Activated T-helper 1 cell treated with anti-CD3 and anti-CD28 coated beads, Interleukin-2, amount 50 U/mL, for 16 hours (primary cell): ENCODE measurements at places on chromosomes 13 and 19.
A peak's percentile ranks its signal among the peaks of the same experiment; 100 is the strongest.

DNA sequence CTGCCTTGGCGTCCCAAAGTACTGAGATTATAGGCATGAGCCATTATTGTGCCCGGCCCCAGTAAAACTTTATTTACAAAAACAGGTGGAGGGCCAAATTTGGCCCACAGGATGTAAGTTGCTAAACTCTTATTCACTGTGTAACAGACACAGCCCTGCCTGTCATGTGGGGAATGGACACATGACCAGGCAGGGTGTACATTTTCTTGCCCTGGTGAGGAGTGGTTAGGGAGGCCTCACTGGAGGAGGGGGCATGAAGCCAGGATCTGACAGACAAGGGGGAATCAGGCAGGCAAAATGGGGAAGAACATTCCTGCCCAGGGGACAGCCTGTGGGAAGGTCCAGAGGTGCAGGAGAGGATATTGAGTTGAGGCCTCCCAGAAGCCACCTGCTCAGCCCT is 7.4 kb upstream of the PGLS start:
- no peak for DNase-seq

- DNase-seq, result no peak
These were observed 89.0 kb upstream of the CLDN10 start for GRCh38 chr13:95463531-95463930.

- no peak for DNase-seq
These were observed 11.3 kb downstream of the MAST3 start for GRCh38 chr19:18108897-18109296.

GRCh38 chr13:44876782-44877324 is 112.4 kb downstream of the NUFIP1 start:
- DNase-seq, result no peak

DNA sequence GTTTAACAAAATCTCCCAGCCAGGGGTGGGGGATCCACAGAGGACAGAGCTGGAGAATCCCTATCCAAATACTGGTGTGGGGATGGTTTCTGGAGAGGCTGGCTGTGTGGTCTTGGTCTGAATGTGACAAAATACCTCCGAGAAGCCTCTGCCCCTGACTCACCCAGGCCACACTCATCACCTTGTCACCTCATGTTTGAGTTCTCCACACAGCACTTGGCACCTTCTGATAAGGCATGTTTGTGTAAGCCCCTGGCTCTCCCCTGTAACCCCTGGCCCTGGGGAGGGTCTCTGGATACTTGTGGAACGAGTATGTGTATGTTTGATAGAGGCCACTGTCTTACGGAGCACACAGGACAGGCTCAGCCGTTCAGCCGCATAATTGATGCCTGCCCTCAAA is 14.7 kb downstream of the TECR start:
- DNase-seq, result no peak

GRCh38 chr13:28093881-28094280 is 6.5 kb downstream of the FLT3 start:
- no peak for DNase-seq

DNA sequence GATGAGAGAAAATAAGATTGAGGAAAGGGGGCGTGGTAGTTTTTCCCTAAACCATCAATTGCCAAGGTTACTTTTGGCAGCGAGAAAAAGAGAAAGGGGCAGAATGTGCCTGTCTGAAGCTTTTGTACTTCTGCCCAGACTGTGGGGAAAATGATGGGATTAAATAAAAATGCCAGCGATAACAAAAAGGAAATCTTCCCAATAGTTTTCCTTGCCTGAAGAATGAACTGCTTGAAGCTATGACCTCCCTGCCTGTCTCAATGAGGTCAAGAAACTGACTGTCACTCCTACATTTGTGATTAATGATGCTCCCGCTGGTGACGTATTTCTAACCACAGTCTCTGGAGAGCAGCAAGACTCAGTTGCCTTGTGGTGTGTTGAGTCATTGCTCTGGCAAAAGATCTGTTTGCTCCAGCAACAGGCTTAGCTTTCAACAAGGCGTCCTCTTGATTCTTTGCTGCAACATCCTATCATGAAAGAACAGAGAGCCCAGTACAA is 1051.5 kb downstream of the DIAPH3 start:
- DNase-seq, result no peak

GRCh38 chr19:7516878-7517277 is 975 bp downstream of the ZNF358 start:
- no peak for DNase-seq

GRCh38 chr19:54107876-54108490 is 5.3 kb downstream of the NDUFA3 start:
- DNase-seq, result no peak

- DNase-seq, result no peak
These were observed 214.2 kb downstream of the FGF9 start for GRCh38 chr13:21884965-21885567.

- no peak for DNase-seq
These were observed 3.0 kb downstream of the KLF12 start for GRCh38 chr13:74131227-74131626.

- DNase-seq, result no peak
These were observed 184.7 kb downstream of the LACC1 start for GRCh38 chr13:44064357-44064756.

DNA sequence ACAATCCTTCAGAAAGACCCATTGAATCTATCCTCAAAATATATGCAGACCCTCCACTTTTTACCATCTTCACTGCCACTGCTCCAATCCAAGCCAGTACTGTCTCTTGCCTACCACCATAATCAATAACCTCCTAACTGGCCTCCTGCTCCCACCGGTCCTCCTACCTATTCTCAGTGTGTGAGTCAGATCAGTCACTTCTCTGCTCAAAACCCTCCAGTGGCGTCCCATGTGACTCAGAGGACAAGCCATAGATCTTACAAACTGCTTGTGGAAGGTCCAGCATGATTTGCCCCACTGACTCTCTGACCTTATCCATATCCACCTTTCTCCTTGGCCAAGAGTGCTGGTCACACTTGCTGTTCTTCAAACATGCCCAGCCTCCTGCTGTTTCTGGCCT is 23.4 kb upstream of the MBNL2 start:
- no peak for DNase-seq

- no peak for DNase-seq
These were observed 26.2 kb upstream of the HIF3A start for GRCh38 chr19:46270521-46271256.

DNA sequence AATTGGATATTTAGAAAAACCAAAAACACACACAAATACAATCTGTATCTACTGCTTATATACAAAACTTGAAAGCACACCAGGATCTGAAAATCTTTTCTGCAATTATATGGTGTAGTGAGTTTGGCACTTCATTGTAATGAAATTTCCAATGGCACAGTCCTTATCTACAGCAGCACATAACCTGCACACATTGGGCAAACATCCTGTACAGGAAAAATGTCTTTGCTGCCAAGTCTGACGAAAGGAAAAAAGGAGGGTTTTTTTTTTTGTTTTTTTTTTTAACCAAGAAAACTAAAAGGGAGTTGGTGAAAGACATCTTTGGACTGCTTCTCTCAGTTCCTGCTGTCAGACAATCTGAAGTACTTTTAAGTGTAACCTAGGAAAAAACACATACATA is 107.8 kb downstream of the FOXO1 start:
- DNase-seq, result no peak

DNA sequence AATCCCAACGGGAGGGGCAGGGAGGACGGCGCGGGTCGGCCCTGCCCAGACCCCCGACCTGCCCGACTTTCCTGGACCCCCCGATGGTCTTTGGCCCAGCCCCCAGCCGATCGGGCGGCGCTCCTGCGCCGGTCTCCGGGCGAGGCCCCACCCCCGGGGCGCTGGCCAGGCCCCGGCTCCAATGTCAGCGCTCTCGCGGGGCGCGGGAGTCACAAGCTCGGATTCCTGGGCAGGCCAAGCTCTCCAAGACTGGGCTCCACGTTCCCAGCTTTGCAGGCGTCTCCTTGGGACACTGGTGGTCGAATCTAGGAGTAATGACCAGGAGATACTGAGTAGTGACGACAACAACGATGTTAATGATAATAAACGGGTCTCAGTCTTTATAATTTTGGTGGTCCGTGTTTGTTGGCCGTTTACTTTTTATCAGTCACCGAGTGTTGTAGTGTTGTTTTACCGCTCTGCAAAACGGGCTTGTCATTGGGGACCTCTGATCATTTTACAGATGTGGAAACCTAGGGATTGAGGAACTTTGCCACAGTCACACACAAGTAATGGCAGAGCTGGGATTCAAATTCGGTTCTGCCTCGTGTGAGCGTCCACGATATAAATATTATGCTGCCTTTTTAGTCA is 545 bp downstream of the RAD23A start:
- no peak for DNase-seq

GRCh38 chr13:88958821-88959220 is 1287.7 kb downstream of the SLITRK5 start:
- no peak for DNase-seq

GRCh38 chr19:37929355-37929923 is 22.4 kb downstream of the SIPA1L3 start:
- DNase-seq, result no peak

DNA sequence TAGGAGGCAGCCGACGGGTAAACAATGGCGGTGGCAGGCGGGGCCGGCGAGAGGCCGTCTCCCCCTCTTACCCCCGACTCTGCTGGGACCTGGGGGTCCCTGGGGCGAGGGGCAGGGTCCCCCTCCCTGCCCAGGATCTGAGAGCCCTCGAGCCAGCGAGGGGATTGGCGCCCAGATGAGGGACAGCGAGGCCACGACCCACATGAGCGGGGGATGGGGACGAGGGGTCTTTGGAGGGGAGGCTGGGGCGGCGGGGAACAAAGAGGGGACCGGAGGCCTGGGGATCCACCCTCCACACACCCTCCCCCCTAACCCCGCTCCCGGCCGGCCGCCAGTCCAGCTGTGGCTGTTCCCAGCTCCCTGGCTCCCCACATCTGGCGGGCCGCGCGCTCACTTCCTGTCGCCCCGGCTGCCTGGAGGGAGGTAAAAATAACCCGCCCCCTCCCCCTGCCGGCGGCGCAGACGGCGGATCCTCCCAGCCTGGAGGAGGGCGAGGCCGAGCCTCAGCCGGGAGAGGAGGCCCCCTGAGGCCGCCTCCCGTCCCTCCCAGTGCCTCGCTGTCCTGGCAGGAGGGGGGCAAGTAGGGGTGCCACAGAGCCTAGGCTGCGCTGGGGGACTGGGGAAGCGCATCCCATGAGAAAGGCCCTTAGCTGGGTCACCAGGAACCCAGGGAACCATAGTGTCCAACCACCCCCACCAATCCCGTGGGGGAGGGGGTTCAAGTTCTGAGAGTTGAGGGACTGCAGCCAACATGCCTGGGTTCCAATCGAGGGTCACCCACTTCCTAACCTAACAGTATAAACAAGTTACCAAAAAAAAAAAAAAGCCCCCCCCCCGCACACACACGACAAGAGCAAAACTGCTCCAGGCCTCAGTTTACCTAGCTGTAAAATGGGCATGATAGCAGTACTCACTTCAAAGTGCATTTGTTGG is 29.3 kb upstream of the NANOS3 start:
- peak; percentile 62 for DNase-seq
